ENCODE measurements at places on chromosomes 3 and 15. TPM values are rescaled to one million over a fixed set of nuclear protein-coding genes. Genes with fewer than 3 reads are reported as not detected.

GRCh38 chr15:64905119-64905831 lies 6.4 kb upstream of the ANKDD1A start:
- H3K4me1 ChIP-seq, result peaks cover 39% of the 10 kb centered on the region
- H3K36me3 ChIP-seq, result peaks cover 10% of the 10 kb centered on the region
- peak overlapping the region; percentile 81 for H3K4me3 ChIP-seq
- no peaks in the 10 kb centered on the region for H3K27me3 ChIP-seq

- H3K27me3 ChIP-seq, result peaks cover 10% of the 10 kb centered on the region
- peaks cover 21% of the 10 kb centered on the region for H3K4me1 ChIP-seq
- DNase-seq, result no peak
- peaks cover 2% of the 10 kb centered on the region for H3K36me3 ChIP-seq
Observed at GRCh38 chr3:149221783-149222517, at the start of gene CP. Gene CP (minus strand): TSS chr3:149221829. CDS start chr3:149221792, 37 bp downstream.

GRCh38 chr3:129315223-129315997 lies 36.7 kb downstream of the HMCES start:
- H3K4me1 ChIP-seq, result peaks cover 44% of the 10 kb centered on the region
- no peaks in the 10 kb centered on the region for H3K36me3 ChIP-seq
- H3K27me3 ChIP-seq, result no peaks in the 10 kb centered on the region
- peak overlapping the region; percentile 90 for H3K4me3 ChIP-seq
- peak overlapping the region; percentile 88 for H3K27ac ChIP-seq
- DNase-seq, result peak; percentile 48

- H3K27ac ChIP-seq, result peak overlapping the region; percentile 100
- H3K4me1 ChIP-seq, result peaks cover 66% of the 10 kb centered on the region
- peak overlapping the region; percentile 94 for H3K4me3 ChIP-seq
- no peaks in the 10 kb centered on the region for H3K27me3 ChIP-seq
Observed at GRCh38 chr3:69197922-69198530, 75.6 kb upstream of the LMOD3 start.

DNA sequence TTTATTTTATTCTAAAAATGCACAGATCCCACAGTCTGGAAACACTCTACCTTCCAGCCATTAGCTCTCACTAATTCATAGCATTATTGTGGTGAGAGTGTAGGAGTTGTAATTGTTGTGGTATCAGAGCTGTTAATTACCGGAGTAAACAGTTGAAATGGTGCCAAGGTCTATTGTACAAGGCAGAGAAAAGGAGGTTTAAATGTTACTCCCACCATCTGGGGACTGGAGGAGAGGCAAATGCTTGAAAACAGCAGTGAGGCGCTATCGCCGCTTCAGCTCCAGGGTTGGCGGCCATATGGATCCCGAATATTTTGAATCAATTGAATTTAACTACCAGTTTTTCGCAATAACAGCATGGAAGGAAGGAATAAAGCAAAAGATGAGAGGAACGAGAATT lies 113.1 kb upstream of the C15orf61 start:
- H3K36me3 ChIP-seq, result no peaks in the 10 kb centered on the region
- no peak for DNase-seq
- peaks cover 5% of the 10 kb centered on the region for H3K4me1 ChIP-seq
- H3K27ac ChIP-seq, result no peak overlapping the region
- peaks cover 5% of the 10 kb centered on the region for H3K27me3 ChIP-seq

DNA sequence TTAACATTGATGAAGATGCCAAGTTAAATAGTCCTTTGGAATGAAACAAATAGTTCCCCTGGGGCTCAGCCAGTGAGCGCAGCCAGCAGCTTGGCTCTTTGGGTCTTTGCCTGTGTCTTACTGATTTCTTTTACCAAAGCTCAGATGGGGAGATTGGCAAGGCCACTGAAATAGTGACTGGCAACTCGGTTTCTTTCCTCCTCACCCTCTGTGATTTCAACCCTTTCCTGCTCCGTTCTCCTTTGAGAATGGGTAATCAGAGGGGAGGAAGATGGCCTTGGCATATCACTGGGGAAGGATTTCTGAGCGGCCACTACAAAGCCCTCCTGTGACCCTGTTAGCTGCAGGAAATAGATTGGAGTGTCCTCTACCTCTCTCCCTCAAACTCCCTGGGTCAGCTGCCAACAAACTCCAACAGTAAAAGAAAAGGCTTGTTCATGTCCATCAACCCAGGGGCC lies 337.1 kb upstream of the LRRFIP2 start:
- no peak for DNase-seq
- H3K4me3 ChIP-seq, result no peak overlapping the region
- H3K27me3 ChIP-seq, result peaks cover 11% of the 10 kb centered on the region
- H3K36me3 ChIP-seq, result no peaks in the 10 kb centered on the region
- H3K27ac ChIP-seq, result no peak overlapping the region
- H3K4me1 ChIP-seq, result no peaks in the 10 kb centered on the region

GRCh38 chr3:71478568-71478967 lies 105.0 kb downstream of the FOXP1 start:
- H3K4me3 ChIP-seq, result peak overlapping the region; percentile 65
- H3K4me1 ChIP-seq, result peaks cover 83% of the 10 kb centered on the region
- peak; percentile 73 for DNase-seq

ARIH2 gene
- total RNA-seq, result 174 TPM

MYL3 gene
- total RNA-seq, result not detected

ATP6V1A gene
- 30.7 TPM for total RNA-seq

ADGRG7 gene
- total RNA-seq, result not detected

WNT7A gene
- not detected for total RNA-seq

GABRA5 gene
- total RNA-seq, result not detected

NPAP1 gene
- total RNA-seq, result not detected
